Small intestine (tissue), 16 donors: ENCODE measurements at places on chromosomes 7 and 10.

GRCh38 chr10:17175551-17175950 lies 25.9 kb downstream of the TRDMT1 start:
- no peak for DNase-seq

- no peak for DNase-seq
These were observed 29.0 kb upstream of the MPP7 start for GRCh38 chr10:28331841-28332240.

DNA sequence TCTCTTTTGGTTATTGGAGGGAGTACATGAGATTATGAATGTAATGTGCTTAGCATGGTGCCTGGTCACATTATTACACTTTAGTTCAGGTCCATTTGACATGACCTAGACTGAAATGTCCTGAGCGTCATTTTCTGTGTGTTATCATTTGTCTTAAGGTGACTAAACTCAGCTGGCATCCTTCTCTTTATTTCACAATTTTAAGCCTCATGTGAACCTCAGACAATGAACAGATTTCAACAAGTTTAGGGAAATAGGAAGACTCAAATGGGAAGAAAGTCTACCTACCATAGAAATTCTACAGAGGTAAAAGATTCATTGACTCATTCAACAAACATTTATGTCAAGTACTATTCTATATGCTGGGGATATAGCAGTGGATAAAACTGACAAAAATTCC lies 70.2 kb upstream of the EXOC6 start:
- DNase-seq, result no peak

GRCh38 chr10:93917064-93917391 lies 23.2 kb downstream of the SLC35G1 start:
- DNase-seq, result peak; percentile 31

- DNase-seq, result no peak
These were observed 30.7 kb upstream of the ADCY1 start for GRCh38 chr7:45543473-45543872.

- DNase-seq, result no peak
These were observed 285.2 kb upstream of the MKLN1 start for GRCh38 chr7:131042269-131043160.

DNA sequence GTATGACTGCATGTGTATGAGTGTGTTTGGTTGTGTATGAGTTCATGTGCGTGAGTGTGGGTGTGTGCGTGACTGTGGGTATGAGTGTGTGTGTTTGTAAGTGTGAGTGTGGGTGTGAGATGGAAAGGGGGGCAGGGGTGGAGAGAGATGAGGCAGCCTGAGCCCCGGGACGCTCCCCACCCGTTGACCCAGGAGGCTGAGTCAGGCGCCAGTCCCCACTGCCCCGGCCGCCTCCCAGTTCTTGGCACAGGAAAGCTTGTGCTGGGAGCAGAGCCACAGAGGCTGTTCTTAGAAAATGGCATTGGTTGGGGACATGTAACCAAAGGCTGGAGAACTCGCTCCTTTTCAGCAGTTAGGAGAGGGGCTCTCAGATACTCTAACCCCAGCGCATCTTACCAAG lies 27.8 kb upstream of the NUB1 start:
- DNase-seq, result no peak

DNA sequence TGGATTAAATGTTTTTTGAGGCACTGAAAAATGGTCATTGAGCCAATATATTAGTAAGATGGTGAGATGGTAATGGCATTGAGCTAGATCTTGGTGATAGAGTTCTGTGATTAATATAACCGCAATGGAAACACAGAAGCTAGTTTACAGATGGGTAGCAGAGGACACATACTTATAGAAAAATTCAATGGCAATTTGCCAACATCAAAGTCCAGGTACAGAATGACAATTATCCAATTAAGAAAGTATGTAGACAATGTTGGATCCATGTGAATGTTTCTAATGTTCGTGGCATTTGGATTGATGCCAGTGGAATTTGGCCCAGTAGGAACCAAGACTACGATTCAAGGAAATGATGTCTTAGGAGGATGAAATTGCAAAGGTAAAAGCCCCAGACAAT lies 187.8 kb downstream of the GNAT3 start:
- no peak for DNase-seq

GRCh38 chr10:676178-676577 lies 13.3 kb downstream of the DIP2C start:
- DNase-seq, result no peak

GRCh38 chr10:58951746-58952145 lies 224.7 kb upstream of the PHYHIPL start:
- no peak for DNase-seq

GRCh38 chr10:68043030-68043429 lies 32.1 kb downstream of the HERC4 start:
- no peak for DNase-seq

DNA sequence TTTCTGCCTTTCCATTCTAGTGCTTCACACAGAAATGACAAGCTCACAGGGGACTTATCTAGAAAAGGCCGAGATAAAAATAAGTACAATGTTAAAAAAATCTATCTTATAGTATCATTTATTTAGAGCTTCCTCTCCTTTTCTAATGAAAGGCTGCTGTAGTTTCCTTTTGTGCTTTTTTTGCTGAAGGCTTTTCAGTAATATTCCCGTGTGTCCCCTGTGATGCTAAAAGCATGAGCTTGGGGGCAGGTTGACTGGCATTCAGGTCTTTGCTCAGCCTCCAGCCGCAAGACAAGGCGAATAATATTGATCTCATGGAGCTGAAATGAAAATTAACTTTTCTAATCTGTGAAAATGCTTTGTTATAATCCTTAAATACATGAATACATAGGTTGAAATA lies 143.0 kb downstream of the ST7 start:
- no peak for DNase-seq

- DNase-seq, result no peak
These were observed 54.4 kb downstream of the COBL start for GRCh38 chr7:51261950-51262795.

DNA sequence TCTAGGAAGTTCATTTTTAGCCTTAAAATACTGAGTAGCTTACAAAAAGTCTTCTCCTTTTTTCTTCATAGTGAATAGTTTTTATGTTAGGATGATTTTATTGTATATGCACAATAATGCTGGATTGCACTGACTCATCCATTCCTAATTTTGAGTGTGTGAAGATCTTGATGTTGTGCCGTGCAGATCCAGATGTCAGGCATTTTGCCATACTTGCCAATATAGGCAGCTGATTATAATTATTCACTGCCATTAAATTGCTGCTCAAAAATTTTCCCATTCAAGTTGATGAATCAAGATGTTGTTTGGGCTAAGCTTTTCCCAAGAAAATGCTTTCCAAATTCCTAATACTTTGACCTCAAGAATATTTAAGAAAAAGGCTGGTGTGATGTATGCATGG lies 218.3 kb downstream of the AHR start:
- DNase-seq, result no peak

GRCh38 chr10:37860494-37861190 lies 3.2 kb upstream of the ZNF248 start:
- DNase-seq, result peak; percentile 6

- DNase-seq, result no peak
These were observed 396.5 kb upstream of the SEMA3D start for GRCh38 chr7:85583131-85583953.

- no peak for DNase-seq
These were observed 96.0 kb downstream of the OR13A1 start for GRCh38 chr10:45219416-45219815.

DNA sequence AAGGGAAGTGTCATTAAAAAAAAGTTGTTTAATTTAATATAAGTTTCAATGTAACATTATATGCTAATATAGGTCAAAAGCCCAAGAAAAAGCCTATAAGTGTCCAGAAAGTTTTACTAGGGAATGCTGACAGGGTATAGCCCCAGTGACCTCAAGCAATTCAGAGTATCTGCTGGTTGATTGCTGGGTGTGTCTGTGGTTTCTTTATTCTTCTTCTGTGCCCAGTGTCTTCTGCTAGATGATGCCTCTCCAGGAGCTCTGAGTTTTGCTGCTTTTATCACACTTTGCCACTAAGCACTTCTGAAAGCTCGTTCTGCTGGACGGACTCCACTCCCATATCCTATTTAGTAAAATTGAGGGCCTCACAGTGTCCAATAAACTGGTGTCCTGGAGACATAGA lies 212.2 kb upstream of the NRG3 start:
- DNase-seq, result no peak

DNA sequence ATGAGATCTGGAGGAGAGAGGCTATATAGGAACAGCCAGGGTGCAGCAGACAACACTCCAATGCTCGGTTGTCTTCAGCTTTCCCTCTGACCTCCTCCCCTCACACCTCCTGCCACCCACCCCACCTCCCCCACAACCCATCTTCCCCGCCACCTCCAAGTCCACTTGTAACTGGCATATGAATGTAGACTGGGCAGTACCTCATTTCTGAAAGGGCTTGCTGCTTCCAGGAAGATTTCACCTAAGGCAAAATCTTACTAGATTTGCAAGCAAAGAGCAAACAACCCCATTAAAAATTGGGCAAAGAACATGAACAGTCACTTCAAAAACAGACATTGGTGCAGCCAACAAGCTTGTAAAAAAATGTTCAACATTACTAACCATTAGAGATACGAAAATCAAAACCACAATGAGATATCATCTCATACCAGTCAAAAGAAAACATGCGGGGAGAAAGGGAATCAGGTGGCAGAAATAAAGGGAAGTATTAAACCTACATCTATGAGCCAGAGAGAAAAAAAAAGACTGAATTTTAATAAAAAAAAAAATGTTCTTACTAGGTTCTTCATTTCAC lies 164.6 kb upstream of the C1GALT1 start:
- no peak for DNase-seq

DNA sequence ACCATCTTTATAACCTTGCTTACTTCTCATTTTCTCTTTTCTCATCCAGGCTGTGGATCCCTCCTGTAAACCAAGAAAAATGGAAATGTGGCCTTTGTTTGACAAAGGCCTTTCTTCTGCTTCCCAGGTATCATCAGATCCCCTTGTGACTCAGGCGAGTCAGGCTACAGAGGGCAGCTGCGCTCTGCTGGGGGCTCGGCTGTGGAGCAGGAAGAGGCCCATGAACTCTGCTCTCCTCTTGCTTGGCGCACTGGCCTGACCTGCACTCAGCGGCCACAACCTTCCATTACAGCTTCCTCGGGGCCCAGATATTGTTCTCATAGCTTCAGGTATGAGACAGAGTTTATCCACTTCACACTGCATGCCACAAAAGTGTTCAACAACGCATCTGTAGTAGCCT lies 457.6 kb upstream of the COBL start:
- no peak for DNase-seq

DNA sequence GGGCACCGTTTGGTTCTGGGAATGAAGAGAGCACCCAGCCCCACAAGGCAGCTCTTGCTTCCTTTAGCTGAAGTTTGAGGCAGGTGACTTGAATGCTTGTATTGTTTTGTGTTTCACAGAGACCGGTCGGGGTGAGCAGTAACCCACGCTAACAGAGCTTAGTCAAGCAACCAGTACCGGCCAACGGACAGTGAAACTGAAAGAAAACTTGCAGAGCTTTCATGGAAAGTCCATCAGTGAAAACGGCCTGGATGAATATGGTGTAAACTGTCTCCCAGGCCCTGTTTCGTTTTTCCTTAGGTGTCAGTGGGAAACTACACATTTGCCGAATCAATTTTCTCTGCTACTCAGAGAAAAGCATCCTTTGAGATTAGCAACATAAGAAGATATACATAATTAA lies 101.1 kb downstream of the LYZL1 start:
- peak; percentile 44 for DNase-seq

DNA sequence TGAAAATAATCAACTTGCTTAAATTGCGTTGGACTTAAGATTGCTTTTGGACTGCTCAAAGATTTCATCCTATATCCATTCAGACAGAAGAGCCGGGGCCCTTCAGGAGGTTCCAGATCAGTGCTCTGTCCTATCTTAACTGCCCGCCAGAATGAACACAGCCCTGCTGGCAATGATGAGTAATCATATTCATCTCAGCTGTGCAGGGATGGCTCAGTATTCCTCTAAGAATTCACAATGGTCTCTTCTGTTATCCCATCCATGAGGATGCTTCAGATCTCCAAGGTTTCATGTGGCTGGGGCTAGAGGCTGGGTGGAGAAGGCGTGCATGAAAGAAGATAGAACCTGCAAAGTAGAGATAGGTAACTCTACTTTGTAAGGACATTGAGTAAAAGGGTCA lies 80.0 kb upstream of the NPVF start:
- DNase-seq, result no peak

DNA sequence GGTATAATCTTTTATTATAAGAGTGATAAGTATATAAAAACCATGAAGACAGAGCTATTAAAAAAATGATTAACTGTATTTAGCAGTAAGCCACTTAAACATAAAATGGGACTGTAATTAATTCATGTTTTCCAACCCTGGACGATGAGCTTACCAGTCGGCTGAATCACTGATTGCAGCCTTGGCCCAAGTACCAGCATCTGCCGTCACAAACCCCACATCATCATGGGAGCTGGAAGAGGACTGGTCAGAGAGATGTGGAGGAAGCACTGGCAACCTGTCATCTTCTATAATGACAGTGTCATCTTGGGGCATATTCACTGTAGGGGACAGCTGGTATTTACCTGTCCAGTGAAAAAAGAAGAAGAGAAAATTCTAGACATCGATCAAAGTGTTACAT lies 473.6 kb downstream of the PARD3 start:
- DNase-seq, result no peak

DNA sequence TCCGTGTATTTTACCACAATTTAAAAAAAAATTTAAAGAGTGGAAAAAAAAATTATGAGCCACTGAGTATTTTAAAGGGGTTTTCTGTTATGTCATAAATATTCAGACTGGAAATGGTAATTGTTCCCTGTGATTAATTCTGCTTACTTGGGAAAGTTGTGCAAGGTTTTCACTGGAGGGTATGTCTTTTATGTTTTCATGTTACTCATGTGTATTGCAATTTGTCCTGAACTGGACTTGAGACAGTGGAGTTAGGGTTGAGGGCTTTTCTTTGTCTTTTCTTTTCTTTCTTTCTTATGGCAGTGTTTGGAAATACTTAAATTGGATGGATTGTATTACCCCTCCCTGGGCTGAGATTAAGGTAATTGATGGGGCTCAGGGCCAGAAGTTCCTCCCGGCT lies 257.7 kb downstream of the BAMBI start:
- no peak for DNase-seq

DNA sequence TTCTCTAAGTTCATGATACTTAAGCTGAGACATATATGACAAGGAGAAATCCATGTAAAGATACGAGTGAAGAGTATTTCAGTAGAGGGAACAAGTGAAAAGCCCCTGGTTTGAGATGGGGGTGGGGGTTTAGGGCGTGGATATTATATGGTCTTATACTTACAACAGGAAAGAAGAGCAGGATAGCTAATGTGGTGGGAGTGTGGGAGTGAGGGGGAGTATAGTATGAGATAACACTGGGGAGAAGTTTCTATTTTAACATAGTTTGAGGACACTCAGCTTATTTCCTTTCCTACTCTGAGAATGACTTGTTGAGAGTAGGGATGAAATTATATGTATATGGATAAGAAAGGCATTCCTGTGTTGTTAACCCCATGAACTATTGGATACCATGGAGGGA lies 36.5 kb downstream of the MCU start:
- no peak for DNase-seq

GRCh38 chr10:24010436-24010970 lies 198.4 kb upstream of the KIAA1217 start:
- DNase-seq, result no peak

GRCh38 chr7:94980418-94981142 lies 73.2 kb downstream of the PPP1R9A start:
- DNase-seq, result peak; percentile 20
